ENCODE measurements at places on chromosomes 16 and 17.

DNA sequence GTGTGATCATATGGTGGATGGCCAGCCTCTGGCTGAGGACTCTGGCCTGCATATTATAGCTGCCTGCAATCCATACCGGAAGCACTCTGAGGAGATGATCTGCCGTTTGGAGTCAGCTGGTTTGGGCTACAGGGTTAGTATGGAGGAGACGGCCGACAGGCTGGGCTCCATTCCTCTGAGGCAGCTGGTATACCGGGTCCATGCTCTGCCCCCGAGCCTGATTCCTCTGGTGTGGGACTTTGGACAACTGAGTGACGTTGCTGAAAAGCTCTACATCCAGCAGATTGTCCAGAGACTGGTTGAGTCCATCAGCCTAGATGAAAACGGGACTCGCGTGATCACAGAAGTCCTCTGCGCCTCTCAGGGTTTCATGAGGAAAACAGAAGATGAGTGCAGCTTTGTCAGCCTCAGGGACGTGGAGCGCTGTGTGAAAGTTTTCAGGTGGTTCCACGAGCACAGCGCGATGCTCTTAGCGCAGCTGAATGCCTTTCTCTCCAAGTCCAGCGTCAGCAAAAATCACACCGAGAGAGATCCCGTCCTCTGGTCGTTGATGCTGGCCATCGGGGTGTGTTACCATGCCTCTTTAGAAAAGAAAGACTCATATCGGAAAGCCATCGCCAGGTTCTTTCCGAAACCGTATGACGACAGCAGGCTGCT is 69.0 kb upstream of the ENDOV start:
- DNase-seq: no peak

DNA sequence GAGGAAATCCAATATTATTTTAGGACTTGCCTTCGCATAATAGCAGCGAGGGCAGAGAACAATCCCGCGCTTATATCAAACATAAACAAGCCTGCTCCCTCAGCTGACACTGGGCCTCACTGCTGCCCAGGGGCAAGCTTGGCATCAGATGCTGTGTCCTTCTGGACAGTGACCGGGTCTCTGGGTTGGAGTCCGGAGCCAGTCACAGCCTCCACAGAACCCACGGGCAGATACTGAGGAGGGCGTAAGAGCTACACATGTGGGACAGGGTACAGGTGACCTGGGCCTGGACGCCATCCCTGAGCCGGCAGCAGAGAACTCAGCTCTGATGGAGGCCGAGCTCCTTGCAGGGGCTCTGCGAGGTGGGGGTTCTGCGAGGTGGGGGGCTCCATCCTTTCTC is 14.7 kb upstream of the ZNF469 start:
- DNase-seq: no peak

GRCh38 chr17:40686192-40686591 is 17.4 kb downstream of the KRT24 start:
- no peak for DNase-seq

- DNase-seq: no peak
Observed at GRCh38 chr16:80121522-80121909, 419.3 kb upstream of the DYNLRB2 start.

- DNase-seq: no peak
Observed at GRCh38 chr16:162271-162991, 3.3 kb upstream of the HBM start.
